ENCODE measurements at places on chromosomes 5 and 9.
A peak's percentile ranks its signal among the peaks of the same experiment; 100 is the strongest.

DNA sequence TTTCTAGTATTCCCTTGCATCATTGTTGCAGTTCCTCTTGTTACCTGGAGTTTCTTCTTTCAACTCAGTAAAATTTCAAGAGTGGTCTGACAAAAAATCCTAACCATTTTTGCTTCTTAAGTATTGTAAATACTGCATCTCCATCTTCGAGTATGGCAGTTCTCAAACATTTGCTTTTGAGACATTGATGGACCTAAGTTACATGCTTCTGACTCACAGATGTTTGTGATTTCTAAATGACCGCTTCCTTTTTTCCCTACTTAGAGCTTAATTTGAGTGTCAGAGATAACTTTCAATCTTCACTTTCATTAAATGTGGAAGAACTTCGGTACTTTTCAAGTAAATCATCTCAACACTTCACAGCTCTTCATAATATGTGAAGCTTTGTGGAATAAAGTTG, 4.2 kb downstream of the UHRF2 start:
- peak; percentile 8 for DNase-seq

DNA sequence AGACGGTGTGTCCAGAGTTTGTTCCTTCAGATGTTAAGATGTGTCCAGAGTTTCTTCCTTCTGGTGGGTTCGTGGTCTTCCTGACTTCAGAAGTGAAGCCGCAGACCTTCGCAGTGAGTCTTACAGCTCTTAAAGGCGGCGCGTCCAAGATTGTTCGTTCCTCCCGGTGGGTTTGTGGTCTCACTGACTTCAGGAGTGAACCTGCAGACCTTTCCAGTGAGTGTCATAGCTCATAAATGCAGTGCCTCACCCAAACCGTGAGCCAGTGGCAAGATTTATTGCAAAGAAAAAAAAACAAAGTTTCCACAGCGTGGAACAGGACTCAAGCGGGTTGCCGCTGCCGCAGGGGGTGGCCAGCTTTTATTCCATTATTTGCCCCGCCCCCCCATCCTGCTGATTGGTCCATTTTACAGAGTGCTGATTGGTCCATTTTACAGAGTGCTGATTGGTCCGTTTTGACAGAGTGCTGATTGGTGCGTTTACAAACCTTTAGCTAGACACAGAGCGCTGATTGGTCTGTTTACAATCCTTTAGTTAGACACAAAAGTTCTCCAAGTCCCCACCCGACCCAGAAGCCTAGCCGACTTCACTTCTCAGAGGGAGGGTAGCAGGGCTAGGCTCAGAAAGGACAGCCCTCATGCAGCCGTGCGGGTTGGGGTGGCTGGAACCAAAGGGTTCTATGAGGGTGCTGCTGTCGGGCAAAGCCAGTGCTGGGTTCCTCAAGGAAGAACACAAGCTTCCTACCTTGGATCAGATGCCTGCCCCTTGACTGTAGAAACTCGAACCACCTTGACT, 9.1 kb upstream of the RNF130 start:
- DNase-seq: no peak

- no peak for DNase-seq
These were observed 139.7 kb downstream of the CEP120 start for GRCh38 chr5:123283499-123283898.

GRCh38 chr5:178988436-178989220, 6.5 kb downstream of the GRM6 start:
- DNase-seq: no peak

- no peak for DNase-seq
These were observed 9.1 kb upstream of the ADAM19 start for GRCh38 chr5:157584628-157585027.

GRCh38 chr5:7015586-7016256, 302.5 kb downstream of the TENT4A start:
- no peak for DNase-seq

All from AG20443 (cell line).